ENCODE measurements at places on chromosomes 4 and X. TPM values are rescaled to one million over a fixed set of nuclear protein-coding genes. Genes with fewer than 3 reads are reported as not detected.

DNA sequence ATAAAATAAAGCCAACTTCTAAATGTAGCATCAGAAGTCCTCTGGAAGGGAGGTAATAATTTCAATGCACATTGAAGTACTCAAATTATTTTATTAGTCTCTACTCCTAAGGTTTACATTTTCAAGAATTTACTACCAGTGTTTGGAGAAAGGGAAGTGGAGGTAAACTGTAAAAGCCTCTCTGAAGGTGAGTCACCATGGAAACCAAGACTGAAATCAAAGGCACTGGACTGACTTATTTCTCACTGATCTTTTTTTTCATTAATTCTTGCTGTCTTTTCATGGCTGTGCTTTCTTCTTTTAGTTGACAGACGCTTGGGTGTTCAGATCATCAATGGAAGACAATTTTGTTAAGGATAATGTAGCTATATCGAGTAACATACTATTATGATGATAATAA lies 9.7 kb downstream of the SLC39A8 start:
- DNase-seq: no peak

Gene CDKL5
- total RNA-seq: 2.6 TPM

GRCh38 chrX:46849933-46850332 lies 13.1 kb downstream of the RP2 start:
- DNase-seq: no peak

Gene CAPN6
- total RNA-seq: not detected

Gene ZMAT1
- total RNA-seq: 0.13 TPM

Gene ABCG2
- under 0.01 TPM for total RNA-seq

Gene PRDM5
- total RNA-seq: 9.0 TPM

- DNase-seq: peak; percentile 39
Measured at GRCh38 chrX:102950908-102951866, 14.1 kb downstream of the RAB40AL start.

DNA sequence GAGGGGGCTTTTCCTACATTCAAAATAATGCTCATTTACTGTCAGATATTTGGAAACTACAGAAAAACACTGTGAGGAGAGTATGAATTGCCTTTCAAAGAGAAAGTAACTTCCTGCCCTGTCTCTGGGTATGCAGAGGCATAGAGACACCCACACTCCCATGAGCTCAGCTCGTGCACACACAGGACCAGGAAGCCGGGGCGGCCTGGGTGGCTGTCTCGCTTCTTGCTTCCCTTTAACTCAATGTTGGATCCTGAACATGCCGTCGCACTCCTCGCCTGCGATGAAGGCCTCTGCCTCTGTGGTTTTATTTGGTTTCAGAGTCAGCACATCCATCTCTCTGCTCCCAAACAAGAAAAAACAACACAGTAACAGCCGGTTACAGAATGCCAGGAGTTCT lies 40.1 kb upstream of the GPR78 start:
- DNase-seq: peak; percentile 4

DNA sequence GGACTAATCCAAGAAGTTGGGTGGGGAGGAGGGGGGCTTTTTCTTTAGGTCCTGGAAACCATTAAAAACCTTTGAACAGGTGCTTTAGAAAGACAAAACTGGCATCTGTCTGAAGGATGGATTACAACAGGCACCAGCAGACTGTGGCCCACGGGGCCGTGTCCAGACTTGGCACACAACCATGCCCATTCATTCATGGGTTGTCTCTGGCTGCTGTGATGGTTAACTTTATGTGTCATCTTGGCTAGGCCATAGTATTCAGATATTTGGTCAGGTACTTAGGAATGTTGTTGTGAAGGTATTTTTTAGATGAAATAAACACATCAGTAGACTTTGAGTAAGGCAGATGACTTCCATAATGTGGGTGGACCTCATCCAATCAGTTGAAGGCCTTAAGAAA lies 45.5 kb downstream of the TBL1X start:
- no peak for DNase-seq

Gene SSX3
- total RNA-seq: not detected

Gene TMEM185A
- 27.0 TPM for total RNA-seq

Gene TEX28
- not detected for total RNA-seq

GRCh38 chr4:85942107-85942506 lies 417.7 kb downstream of the MAPK10 start:
- DNase-seq: no peak

- DNase-seq: no peak
Measured at GRCh38 chr4:98110214-98110613, 33.1 kb downstream of the STPG2 start.

Gene CXCL6
- not detected for total RNA-seq

Gene JADE3
- 6.1 TPM for total RNA-seq

Gene SHROOM3
- 8.6 TPM for total RNA-seq

- DNase-seq: peak; percentile 41
Measured at GRCh38 chrX:64394874-64395567, at the start of gene MTMR8. MTMR8 (minus strand) TSS chrX:64395452; CDS start chrX:64395363, 89 bp downstream.

Gene EMCN
- total RNA-seq: not detected

Gene TCEAL5
- total RNA-seq: not detected

- peak; percentile 18 for DNase-seq
Measured at GRCh38 chr4:16914208-16914607, 15.8 kb upstream of the LDB2 start.

Gene SSX2B
- total RNA-seq: not detected

Gene PRAF2
- 1.7 TPM for total RNA-seq

Gene PF4V1
- not detected for total RNA-seq

Gene SSX2
- not detected for total RNA-seq

- DNase-seq: no peak
Measured at GRCh38 chr4:83125738-83126141, 11.2 kb upstream of the PLAC8 start.

- DNase-seq: peak; percentile 43
Measured at GRCh38 chr4:147157860-147158701, 212.4 kb upstream of the TTC29 start.

DNA sequence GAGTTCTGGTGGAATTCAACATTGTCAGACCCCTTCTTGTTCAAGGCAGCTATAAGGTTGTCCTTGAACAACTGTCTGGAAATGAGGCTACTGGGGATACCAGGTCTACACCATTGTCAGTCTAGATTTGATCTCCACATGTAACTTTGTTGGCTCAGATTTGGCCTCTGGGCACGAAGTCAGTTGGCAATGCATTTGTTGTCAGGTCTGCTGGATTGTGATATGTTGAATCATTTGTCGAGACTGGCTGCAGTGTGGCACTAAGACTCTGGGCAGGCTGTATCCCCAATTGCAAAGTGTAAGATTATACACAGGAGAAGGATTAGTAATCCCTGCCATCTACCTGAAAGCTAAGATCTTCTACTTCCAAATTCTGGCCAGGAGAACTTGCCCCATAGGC lies 26.5 kb downstream of the ZNF81 start:
- peak; percentile 42 for DNase-seq

Gene GAGE2A
- not detected for total RNA-seq

DNA sequence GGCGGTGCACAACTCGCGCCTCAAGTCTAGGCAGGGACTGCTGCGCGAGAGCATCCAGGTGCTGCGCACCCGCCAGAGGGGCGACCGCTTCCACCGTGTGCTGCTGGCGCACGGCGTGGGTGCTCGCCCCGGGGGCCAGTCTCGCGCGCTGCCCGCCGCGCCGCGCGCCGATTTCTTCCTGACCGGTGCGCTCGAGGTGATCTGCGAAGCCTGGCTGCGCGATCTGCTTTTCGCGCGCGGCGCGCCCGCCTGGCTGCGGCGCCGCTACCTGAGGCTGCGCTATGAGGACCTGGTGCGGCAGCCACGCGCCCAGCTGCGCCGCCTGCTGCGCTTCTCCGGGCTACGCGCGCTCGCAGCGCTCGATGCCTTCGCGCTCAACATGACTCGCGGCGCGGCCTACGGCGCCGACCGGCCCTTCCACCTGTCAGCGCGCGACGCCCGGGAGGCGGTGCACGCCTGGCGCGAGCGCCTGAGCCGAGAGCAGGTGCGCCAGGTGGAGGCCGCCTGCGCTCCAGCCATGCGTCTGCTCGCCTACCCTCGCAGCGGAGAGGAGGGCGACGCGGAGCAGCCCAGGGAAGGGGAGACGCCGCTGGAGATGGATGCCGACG lies 1.3 kb downstream of the CHST7 start:
- DNase-seq: no peak

DNA sequence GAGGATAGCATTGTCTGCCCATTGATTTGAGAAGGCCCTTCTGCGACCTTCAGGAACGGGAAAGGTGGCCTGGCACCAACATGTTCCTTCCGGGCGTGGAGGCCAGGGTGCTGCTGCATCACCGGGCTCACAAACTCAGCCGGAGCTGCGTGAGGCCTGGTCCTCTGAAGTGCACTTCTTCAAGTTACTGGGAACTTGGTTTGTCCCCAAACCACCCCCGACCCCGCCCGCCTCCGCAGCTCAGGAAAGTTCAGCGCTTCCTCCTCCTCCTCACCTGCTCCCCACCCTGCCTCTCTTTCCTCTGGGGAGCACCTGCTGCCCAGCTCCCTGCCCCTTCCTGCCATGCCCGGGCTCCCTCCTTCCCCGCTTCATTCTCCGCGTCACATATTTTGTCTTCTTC lies 116.0 kb upstream of the LRPAP1 start:
- DNase-seq: no peak

DNA sequence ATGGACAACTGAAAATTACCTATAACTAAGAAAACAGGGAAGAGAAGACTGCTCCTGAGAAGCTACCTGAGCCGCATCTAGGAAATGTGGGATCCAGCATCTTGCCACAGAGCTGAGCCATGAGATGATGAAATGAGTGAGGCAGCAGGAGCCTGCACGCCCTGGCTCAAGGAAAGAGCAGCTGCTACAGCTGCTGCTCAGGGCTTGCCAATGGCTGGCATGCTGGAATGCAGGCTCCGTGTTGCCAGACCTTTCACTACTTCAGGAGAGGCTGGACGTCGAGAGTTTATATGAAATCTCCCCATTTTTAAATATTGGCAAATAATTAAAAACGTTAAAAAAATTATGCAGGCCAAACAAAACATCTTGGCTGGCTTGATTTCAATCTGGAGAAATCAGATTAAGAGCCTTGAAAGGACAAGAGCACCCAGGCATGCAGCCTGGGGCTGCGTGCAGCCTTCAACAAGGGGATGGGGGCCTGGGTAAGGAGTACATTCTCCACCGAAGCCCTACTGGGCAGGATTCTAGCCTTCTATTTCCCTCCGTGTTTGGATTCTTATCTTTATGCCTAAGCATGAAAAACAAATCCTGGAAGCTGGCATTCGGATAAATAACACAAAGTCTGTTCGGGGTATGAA lies 227.6 kb downstream of the NR3C2 start:
- DNase-seq: peak; percentile 37

Gene SLC6A14
- total RNA-seq: 31.3 TPM

Data from bronchial epithelial cell (primary cell).